ENCODE measurements at places on chromosomes 13 and 19. TPM values are rescaled to one million over a fixed set of nuclear protein-coding genes. Genes with fewer than 3 reads are reported as not detected.

Gene SYNGR4
- total RNA-seq = not detected

Gene KRTDAP
- total RNA-seq = 0.49 TPM

Gene RHPN2
- 3.0 TPM for total RNA-seq

Gene CDC42EP5
- total RNA-seq = 1.7 TPM

Gene ZNF135
- 9.8 TPM for total RNA-seq

Gene GNA15
- total RNA-seq = 0.25 TPM

Gene DIRAS1
- total RNA-seq = 21.4 TPM

Gene SIGLEC8
- total RNA-seq = 1.2 TPM

Gene ZNF541
- under 0.01 TPM for total RNA-seq

Gene ZNF491
- total RNA-seq = 9.3 TPM

Gene SERP2
- total RNA-seq = 28.0 TPM

Gene CNMD
- 2.5 TPM for total RNA-seq

Gene EPSTI1
- total RNA-seq = 2.0 TPM

Gene PDE4C
- 1.2 TPM for total RNA-seq

Gene SLC17A7
- total RNA-seq = 33.4 TPM

Gene BST2
- 2.0 TPM for total RNA-seq

Gene PRR36
- 7.4 TPM for total RNA-seq

Gene KLHL26
- total RNA-seq = 8.6 TPM

Gene ACTMAP
- total RNA-seq = 0.74 TPM

Gene ZNF737
- 91.2 TPM for total RNA-seq

Gene GAPDHS
- total RNA-seq = not detected

Gene FAM216B
- total RNA-seq = 0.74 TPM

Gene INSR
- 65.4 TPM for total RNA-seq

Gene KIR2DL1
- total RNA-seq = not detected

Gene COMP
- under 0.01 TPM for total RNA-seq

Gene STARD13
- total RNA-seq = 7.1 TPM

Gene CYP2B6
- total RNA-seq = not detected

Gene ADGRE2
- total RNA-seq = under 0.01 TPM

Gene IGFL3
- not detected for total RNA-seq

All from temporal lobe (tissue), 4 donors.